Karpas-422 (cell line): ENCODE measurements at places on chromosomes 12 and 14.

GRCh38 chr14:86057018-86057667, 527.2 kb downstream of the FLRT2 start:
- peak; percentile 81 for DNase-seq

GRCh38 chr12:42706321-42706720, 116.8 kb upstream of the PRICKLE1 start:
- no peak for DNase-seq

- peak; percentile 52 for DNase-seq
These were observed 1.7 kb downstream of the FBXO34 start for GRCh38 chr14:55272922-55273321.

- no peak for DNase-seq
These were observed 4.6 kb upstream of the RPL6 start for GRCh38 chr12:112413855-112414625.

- peak; percentile 98 for DNase-seq
These were observed at the start of gene LRP10 for GRCh38 chr14:22871224-22872032. LRP10 (plus strand) TSS chr14:22871740; CDS start chr14:22872304, 564 bp downstream.

DNA sequence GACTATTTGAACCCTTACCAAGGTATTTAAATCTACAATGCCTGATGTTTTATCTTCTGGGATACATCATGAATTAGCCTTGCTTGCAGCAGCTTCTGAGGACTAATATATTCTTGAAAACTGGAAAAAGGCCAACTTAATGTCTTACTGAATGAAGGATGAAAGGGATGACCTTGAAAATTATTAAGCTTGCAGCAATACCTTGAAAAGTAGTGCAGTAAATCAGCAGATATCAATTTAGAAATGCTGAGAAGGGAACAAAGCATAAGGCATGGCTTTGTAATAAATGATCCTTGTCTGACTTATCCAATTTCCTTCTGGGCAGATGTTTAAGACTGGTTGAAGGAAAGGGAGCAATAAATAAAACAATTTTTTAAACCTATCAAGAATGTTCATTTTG, 37.3 kb upstream of the FERMT2 start:
- no peak for DNase-seq

- peak; percentile 65 for DNase-seq
These were observed 54.4 kb downstream of the EFCAB11 start for GRCh38 chr14:89899917-89900663.

GRCh38 chr12:42015051-42015461, 129.6 kb downstream of the GXYLT1 start:
- DNase-seq = no peak

DNA sequence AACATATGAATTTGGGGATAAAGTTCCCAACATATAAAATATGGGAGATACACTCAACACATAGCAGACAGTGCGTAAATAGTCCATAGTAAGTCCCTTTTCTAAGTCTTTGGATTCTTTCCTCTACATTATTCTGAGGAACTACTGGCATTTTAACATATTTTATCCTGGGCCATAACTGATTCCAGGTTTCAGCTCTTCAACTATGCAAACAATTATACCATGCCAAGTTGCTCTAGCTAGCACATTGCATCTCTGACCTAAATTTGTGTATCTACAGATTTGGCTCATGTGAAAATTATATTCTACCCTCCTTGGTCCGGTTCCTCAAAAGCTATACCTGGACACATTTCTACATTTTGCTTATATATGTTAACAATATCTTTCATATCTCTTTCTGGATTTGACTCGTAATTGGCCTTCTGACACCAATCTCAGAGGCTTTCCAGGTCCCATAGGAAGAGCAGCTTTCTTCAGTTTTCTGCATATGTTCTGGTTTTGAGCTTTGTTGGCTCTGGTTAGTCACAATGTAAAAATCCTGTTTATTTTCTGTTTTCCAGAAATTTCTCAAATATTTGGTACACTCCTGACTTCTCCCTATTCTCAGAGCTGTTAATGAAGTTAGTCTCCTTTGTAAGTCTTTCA, 305.4 kb downstream of the BMP4 start:
- DNase-seq = no peak

DNA sequence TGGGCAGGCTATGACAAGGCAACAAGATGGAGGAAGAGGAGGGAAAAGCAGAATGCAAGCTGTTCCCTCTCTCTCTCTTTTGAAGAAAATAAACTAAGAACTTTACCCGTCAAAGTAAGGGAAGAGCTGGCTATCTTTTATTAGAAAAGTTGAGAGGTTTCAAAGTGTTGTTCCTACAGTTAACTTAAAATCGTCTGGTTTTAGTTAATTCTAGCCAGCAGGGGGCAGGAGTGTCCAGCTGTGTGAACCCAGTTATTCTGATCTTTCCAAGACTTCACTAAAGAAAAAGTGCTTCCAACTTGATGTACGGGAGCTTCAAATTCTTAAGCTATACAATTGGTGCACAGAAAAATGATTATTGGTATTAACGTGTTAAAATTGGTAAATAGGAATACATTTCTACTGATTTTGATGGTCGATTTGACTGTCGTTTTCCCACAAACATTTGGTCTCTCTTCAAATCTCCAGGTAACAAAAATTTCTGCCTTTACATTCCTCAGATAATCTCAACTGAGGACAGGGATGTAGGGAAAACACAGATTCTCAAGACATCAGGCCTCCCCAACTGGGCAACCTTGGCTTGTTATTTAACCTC, 28.4 kb upstream of the MON2 start:
- DNase-seq = peak; percentile 83

- DNase-seq = no peak
These were observed 151.6 kb downstream of the ADGRD1 start for GRCh38 chr12:131105351-131105735.

DNA sequence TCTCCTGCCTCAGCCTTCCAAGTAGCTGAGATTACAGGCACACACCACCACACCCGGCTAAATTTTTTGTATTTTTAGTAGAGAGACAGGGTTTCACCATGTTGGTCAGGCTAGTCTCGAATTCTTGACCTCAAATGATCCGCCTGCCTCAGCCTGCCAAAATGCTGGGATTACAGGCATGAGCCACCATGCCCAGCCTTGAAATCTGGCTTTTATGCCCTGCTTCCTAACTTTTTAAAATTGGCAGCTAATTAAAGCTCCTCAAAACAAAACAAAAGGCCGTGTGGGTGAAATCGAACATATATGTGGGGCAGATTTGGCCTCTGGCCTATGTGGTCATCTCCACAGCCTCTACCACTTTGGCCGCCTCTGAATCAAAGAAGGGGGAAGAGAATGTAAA, 37.9 kb downstream of the KCTD10 start:
- no peak for DNase-seq

GRCh38 chr12:104352106-104352713, 48.7 kb downstream of the EID3 start:
- no peak for DNase-seq

DNA sequence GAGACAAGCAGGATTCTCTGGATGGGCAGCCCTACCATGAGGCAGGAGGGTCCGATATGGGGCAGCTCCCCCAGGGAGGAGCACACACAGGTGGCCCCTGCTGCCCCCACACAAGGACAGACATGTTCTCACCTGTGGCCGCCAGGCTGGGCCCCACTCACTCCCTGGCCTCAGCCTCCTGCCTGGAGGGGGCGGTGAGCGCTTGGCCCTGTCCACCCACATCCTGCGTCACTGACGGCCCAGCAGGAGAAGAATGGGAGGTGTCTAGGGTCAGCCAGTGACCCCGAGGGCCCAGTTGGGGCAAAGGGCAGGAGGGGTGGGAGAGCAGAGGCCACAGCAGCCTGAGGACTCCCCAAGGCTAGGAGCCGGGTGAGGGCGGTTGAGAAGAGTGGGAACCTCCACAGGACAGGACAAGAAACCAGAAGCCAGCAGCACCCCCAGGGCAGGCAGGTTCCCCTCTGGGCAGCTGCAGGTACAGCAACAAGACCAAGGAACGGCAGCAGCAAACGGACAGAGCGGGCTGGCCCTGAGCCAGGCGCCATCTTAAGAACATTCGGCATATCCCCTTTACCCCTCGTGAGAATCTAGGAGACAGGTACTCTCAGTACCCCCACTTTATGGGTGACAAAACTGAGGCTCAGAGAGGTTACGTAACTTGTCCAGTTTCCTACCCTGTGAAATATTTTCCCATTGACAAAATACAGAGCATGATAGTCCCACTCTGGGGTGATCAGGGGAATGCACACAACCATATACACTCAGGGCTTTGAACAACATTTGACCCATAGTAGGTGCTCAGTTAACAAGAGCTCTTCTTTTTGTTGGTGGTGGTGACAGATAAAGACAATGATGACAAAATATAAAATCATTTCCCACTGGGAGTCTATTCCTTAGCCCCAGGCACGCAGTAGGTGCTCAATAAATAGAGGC, 74.3 kb downstream of the NCOR2 start:
- no peak for DNase-seq
